ENCODE measurements at places on chromosomes 3 and 15. TPM values are rescaled to one million over a fixed set of nuclear protein-coding genes. Genes with fewer than 3 reads are reported as not detected.

CD276 gene
- 139 TPM for total RNA-seq

SCN11A gene
- total RNA-seq, result not detected

- DNase-seq, result no peak
Observed at GRCh38 chr3:117699058-117699457, 989.5 kb downstream of the TUSC7 start.

- no peak for DNase-seq
Observed at GRCh38 chr15:77004189-77004588, 9.3 kb downstream of the PSTPIP1 start.
